ENCODE measurements at places on chromosomes 6 and 20.

GRCh38 chr6:167470101-167470835 is 145.4 kb downstream of the TTLL2 start:
- H3K36me3 ChIP-seq = no peaks in the 10 kb centered on the region
- no peaks in the 10 kb centered on the region for H3K27me3 ChIP-seq
- H3K4me1 ChIP-seq = peaks cover 9% of the 10 kb centered on the region
- H3K4me3 ChIP-seq = no peak overlapping the region
- no peak for DNase-seq

GRCh38 chr6:167115054-167115453 is 7.8 kb upstream of the CCR6 start:
- H3K27me3 ChIP-seq = no peaks in the 10 kb centered on the region
- H3K4me3 ChIP-seq = no peak overlapping the region
- DNase-seq = no peak
- H3K4me1 ChIP-seq = peaks cover 9% of the 10 kb centered on the region

DNA sequence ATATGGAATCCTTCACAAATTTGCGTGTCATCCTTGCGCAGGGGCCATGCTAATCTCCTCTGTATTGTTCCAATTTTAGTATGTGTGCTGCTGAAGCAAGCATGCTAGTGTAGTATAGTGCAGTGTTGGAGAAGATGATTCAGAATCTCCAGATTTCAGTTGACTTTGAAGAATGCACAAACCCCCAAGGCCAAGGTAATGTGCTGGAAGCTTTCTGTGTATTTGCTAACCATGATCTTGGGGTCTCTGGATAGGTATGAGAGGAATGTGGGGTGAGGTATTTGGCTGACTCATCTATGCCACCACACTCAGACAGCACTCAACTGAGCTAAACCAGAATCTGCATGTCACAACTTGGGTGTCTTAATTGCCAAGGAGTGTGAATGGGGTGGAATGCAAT is 42.6 kb upstream of the DEK start:
- H3K36me3 ChIP-seq = no peaks in the 10 kb centered on the region
- no peaks in the 10 kb centered on the region for H3K4me1 ChIP-seq
- no peak overlapping the region for H3K27ac ChIP-seq
- no peak for DNase-seq
- no peak overlapping the region for H3K4me3 ChIP-seq

DNA sequence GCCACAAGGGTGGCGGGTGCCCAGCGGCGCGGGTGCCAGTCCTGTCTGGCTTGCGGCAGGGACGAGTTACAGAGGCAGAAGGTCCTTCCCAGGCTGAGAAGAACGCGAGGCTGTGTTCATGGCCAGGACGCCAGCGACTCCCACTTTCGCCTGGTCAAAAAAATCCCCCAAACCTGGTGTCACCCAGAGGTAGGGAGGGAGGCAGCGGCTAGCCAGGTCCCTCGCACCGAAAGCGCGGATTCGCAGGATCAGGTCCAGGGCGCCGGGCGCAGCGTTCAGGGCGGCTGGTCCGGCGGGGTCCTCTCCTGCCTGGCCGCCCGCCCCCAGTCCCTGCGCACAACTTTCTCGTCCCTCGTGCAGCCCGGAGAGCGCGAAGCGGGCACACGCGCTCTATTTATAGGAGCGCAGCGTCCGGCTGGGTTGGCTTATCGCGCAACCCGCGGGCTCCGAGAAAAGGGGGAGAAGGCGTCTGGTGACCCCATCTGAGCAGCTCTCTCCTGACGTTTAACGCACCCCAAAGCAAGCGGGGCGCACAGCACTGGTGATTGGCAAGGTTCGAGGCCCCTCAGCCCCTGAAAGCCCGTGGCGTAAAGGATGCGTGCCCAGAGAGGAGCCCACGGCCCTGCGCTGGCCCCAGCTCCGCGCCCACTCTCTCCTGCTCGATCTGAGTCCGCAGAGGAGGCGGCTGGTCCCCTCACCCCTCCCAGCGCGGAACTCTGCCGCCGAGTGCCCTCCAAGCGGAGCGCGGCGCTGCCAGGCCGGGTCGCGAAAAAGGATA is 519 bp downstream of the CBLN4 start:
- H3K4me1 ChIP-seq = peaks cover 16% of the 10 kb centered on the region
- H3K4me3 ChIP-seq = no peak overlapping the region
- DNase-seq = no peak
- no peaks in the 10 kb centered on the region for H3K36me3 ChIP-seq
- no peaks in the 10 kb centered on the region for H3K27me3 ChIP-seq

- no peak overlapping the region for H3K4me3 ChIP-seq
- H3K27me3 ChIP-seq = no peaks in the 10 kb centered on the region
- no peak overlapping the region for H3K27ac ChIP-seq
- no peaks in the 10 kb centered on the region for H3K36me3 ChIP-seq
Observed at GRCh38 chr6:122407712-122408111, 8.3 kb downstream of the HSF2 start.

- H3K27me3 ChIP-seq = no peaks in the 10 kb centered on the region
- H3K4me1 ChIP-seq = no peaks in the 10 kb centered on the region
Observed at GRCh38 chr20:52235129-52235528, 43.5 kb upstream of the ZFP64 start.

DNA sequence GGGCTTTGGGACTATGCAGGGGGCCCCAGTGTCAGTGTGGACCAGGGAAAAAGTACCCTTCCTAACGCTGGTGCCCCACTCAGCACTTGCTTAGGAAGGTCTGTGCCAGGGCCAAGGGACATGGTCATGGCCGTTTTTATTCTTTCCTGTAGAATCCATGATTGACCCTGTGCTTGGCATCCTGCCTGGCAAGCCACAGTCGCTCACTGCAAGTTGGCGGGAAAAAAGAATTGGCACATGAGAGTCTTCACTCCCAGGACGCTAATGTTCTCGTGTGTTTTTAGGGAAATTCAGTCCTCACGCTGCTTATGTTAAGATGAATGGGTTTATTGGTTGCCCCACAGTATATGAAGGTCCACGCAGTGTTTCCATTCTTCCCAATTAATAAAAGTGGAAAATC is 253.4 kb downstream of the CDH4 start:
- DNase-seq = no peak
- no peaks in the 10 kb centered on the region for H3K36me3 ChIP-seq
- H3K27ac ChIP-seq = no peak overlapping the region
- no peak overlapping the region for H3K4me3 ChIP-seq
- H3K4me1 ChIP-seq = no peaks in the 10 kb centered on the region

DNA sequence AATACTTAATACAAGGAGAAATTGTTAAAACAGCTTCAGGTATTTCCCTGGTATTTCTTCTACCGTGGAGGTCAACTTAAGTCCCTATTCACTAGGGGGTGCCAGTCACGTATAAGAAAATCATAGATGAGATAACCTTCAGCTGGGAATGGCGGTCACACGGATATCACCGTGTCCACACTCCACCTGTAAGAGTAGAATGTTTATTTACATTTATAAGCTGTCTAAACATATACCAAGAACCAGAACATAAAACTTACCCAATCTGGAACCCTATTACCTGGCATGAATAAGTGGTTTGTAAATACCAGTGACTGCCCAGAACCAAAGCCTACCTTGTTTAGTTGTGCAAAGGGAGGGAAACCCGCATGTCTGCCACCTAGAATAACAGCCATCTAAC is 1.9 kb upstream of the ELOVL4 start:
- H3K27ac ChIP-seq = no peak overlapping the region
- H3K36me3 ChIP-seq = no peaks in the 10 kb centered on the region
- H3K4me1 ChIP-seq = peaks cover 3% of the 10 kb centered on the region
- DNase-seq = no peak
- no peak overlapping the region for H3K4me3 ChIP-seq
- H3K27me3 ChIP-seq = no peaks in the 10 kb centered on the region

Measured in tibial artery (tissue), 4 donors.